Left kidney (tissue), 8 donors: ENCODE measurements at places on chromosomes 13 and 19. TPM values are rescaled to one million over a fixed set of nuclear protein-coding genes. Genes with fewer than 3 reads are reported as not detected.

Gene CGB1
- not detected for polyA plus RNA-seq

Gene USE1
- 25.1 TPM for polyA plus RNA-seq

Gene VSTM2B
- 1.1 TPM for polyA plus RNA-seq

Gene DIAPH3
- 16.9 TPM for polyA plus RNA-seq

Gene TNNI3
- 3.3 TPM for polyA plus RNA-seq

Gene RNF225
- not detected for polyA plus RNA-seq

Gene SLC15A1
- 16.8 TPM for polyA plus RNA-seq

Gene CDX2
- polyA plus RNA-seq: not detected

Gene LYPD4
- polyA plus RNA-seq: not detected

Gene RFPL4A
- not detected for polyA plus RNA-seq

Gene BRME1
- 6.8 TPM for polyA plus RNA-seq

Gene KLK4
- polyA plus RNA-seq: not detected

Gene IFNL3
- not detected for polyA plus RNA-seq

Gene ZSCAN1
- polyA plus RNA-seq: 4.0 TPM

Gene RASL11A
- polyA plus RNA-seq: 26.3 TPM

Gene CXCL17
- polyA plus RNA-seq: not detected

Gene ZNF492
- 4.1 TPM for polyA plus RNA-seq

Gene GNA15
- polyA plus RNA-seq: 0.65 TPM

Gene ZNF135
- 32.5 TPM for polyA plus RNA-seq

Gene PSPN
- 2.4 TPM for polyA plus RNA-seq

Gene KCNJ14
- polyA plus RNA-seq: 1.1 TPM

Gene COL5A3
- 0.71 TPM for polyA plus RNA-seq

Gene KLK10
- polyA plus RNA-seq: 0.17 TPM

Gene IGFL1
- not detected for polyA plus RNA-seq

Gene MBD3L2
- polyA plus RNA-seq: not detected

Gene KLK15
- not detected for polyA plus RNA-seq

Gene ATP4A
- polyA plus RNA-seq: not detected

Gene EDNRB
- 68.2 TPM for polyA plus RNA-seq

Gene ZNF69
- polyA plus RNA-seq: 32.2 TPM

Gene NKG7
- 1.3 TPM for polyA plus RNA-seq

Gene MEF2B
- polyA plus RNA-seq: 1.8 TPM

Gene KLF12
- polyA plus RNA-seq: 29.0 TPM

Gene ZNF528
- polyA plus RNA-seq: 63.3 TPM

Gene CASP14
- polyA plus RNA-seq: 0.05 TPM

Gene ETV2
- polyA plus RNA-seq: 0.60 TPM

Gene ADM5
- 1.3 TPM for polyA plus RNA-seq

Gene ZNF66
- polyA plus RNA-seq: 10.5 TPM

Gene ZNF324
- 9.1 TPM for polyA plus RNA-seq

Gene FUZ
- polyA plus RNA-seq: 33.9 TPM

Gene TMEM38A
- polyA plus RNA-seq: 7.7 TPM

Gene COPE
- 89.5 TPM for polyA plus RNA-seq

Gene ZNF547
- polyA plus RNA-seq: 7.3 TPM

Gene SIGLEC10
- polyA plus RNA-seq: 1.6 TPM

Gene SPTBN4
- polyA plus RNA-seq: 1.2 TPM

Gene NCR1
- polyA plus RNA-seq: 0.37 TPM

Gene FDX2
- polyA plus RNA-seq: 14.3 TPM

Gene DMKN
- polyA plus RNA-seq: 92.0 TPM

Gene C19orf33
- polyA plus RNA-seq: 5.5 TPM

Gene ICAM1
- polyA plus RNA-seq: 4.7 TPM

Gene YJEFN3
- 11.6 TPM for polyA plus RNA-seq

Gene WDR62
- 7.8 TPM for polyA plus RNA-seq

Gene ATP12A
- 16.9 TPM for polyA plus RNA-seq

Gene GPC5
- polyA plus RNA-seq: 5.1 TPM

Gene ZNF726
- 18.1 TPM for polyA plus RNA-seq

Gene ZNF90
- 24.2 TPM for polyA plus RNA-seq

Gene SRRM5
- polyA plus RNA-seq: 1.1 TPM

Gene C3
- polyA plus RNA-seq: 19.4 TPM
